ENCODE measurements at places on chromosomes 13 and 19.

GRCh38 chr19:51501594-51502263 lies at the start of gene SIGLEC12:
Gene SIGLEC12 (minus strand): TSS chr19:51501800. CDS start chr19:51501733, 67 bp downstream.
- DNase-seq: peak; percentile 66

- DNase-seq: no peak
Measured at GRCh38 chr13:96089139-96089538, 768 bp upstream of the HS6ST3 start.

- no peak for DNase-seq
Measured at GRCh38 chr13:100443998-100444328, 144.6 kb downstream of the GGACT start.

GRCh38 chr13:36096461-36097416 lies 34.4 kb downstream of the DCLK1 start:
- DNase-seq: no peak

GRCh38 chr19:7500811-7501450 lies 12.1 kb upstream of the PEX11G start:
- DNase-seq: no peak

DNA sequence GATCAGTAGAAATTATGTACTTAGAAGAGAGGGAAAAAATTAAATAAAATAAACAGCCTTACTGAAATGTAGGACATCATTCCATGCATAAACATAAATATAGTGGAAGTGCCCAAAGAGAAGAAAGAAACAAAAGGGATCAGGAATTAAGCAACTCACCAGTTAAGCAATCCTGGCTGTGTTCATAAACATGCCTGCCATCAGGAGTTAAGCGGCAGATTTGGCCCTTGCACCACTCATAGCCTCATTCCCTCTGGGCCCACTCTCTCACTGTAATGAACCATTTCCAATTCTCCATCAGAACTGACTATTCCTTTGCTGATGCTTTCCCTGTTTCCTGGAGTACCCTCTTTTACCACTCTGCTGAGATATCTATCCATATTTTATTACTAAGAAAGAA lies 281.4 kb downstream of the LHFPL6 start:
- no peak for DNase-seq

DNA sequence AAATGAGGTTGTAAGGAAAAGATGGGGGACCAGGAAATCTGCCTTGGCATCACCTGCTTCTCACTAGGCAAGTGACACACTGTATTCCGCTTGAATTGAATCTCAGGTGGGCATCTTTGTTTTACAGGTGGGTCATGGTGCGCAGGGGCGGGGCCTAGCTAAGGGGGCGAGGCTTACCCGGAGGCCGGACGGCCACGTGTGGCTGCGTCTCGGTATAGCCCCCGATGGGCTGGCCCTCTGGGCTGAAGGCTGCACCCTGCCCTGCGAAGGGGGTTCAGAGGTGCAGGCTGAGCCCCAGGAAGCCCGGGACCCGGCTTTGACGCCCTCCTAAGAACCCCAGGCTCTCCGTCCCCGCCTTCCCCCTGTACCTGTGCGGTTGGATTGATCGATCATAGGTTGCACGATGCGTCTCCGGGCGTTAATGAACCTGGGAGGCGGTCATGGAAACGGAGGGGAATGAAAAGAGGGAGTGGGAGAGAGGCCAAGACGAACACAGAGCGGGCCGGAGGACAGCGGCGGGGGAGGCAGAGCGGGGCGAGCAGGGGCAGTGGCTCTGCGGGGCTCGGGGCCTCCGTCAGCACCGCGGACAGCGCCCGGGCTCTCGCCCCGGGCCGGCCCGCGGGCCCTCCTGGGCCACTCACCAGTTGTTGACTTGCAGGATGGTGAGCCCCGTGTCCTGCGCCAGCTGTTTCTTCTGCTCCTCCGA lies 12.5 kb downstream of the MEIS3 start:
- no peak for DNase-seq

GRCh38 chr13:40215311-40215710 lies 451.1 kb downstream of the FOXO1 start:
- no peak for DNase-seq

GRCh38 chr19:32818536-32818935 lies 51.0 kb downstream of the SLC7A9 start:
- DNase-seq: no peak

DNA sequence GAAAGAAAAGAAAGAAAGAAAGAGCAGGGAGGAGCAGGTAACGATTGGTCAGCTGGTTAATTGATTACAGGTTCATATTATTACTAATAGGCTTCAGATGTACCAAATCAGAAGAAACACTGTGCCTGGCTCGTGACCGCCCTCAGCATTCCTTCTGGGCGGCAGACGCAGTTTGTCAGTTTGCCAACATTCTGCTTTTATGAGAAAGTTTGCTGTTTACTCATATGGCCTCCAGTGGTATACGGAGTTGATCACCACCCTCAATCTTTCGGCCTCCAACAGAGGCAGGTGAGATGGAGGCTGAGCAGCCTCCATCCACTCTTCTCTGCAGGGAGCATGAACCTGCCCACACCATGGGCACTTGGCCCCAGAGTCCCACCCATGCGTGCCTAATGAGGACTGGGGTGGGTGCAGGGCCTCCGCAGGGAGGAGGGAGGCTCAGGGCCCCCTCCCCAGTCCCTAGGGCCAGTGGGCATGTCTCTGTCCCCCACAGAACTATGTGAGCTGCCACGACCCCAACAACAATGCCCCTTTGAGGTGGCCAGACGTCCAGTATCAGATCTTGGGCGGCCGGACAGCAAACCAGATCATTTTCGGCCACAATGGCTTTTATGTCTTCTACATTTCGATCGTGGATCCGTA lies 8.8 kb downstream of the PRR22 start:
- DNase-seq: no peak

DNA sequence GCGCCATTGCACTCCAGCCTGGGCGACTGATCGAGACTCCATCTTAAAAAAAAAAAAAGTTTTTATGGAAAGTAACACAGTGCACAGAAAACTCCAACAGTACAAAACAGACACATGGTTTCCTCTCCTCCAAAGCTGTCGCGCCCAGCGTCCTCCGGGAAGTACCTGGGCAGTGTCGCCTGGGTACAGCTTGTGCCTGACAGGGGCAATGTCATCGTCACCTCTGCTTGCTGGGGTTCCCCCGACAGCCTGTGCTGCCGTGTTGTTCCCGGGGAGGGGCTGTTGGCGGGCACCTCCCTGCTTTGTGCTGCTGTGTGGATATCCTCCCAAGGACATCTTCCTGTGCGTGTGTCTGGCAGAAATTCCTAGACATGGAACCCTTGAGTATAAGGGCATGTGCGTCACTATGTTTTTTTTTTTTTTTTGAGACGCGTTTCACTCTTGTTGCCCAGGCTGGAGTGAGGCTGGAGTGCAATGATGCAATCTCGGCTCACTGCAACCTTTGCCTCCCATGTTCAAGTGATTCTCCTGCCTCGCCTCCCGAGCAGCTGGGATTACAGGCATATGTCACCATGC lies 2.4 kb upstream of the F2RL3 start:
- no peak for DNase-seq

DNA sequence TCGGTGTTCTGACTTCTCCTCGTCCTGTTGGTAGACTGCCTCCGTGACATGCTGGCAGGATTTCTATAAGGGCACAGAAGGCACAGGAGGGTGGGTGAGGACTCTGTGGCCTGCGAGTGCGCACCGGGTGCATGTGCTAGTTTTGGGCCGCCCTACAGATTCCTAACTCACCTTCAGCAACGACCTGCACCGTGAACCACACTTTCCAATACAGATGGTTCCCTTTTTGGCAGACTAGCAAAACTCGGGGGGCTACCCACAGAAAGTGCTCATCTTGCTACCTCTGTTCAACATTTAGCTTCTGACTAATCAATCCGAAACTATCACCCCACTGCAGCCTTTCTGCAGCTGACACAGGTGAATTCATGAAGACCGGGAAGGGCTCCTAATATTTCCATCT lies 14.1 kb upstream of the AMER2 start:
- no peak for DNase-seq

DNA sequence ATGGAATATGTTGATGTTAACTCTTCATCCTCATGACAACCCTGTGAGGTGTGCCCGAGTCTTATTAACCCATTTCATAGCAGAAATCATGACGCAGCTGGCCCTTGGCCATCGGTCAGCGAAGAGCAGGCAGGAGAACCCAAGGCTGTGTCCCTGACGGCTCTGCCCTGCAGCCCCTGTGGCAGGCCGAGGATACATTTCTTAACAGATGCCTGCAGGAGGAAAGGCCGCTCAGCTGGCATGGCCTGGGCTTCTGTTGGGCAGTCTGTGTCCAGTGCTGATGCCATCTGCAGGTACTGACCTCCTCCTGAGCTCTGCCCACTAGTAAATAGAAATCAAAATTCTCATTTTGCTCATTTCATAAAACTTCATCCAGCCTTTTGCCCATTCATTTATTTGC lies 35.4 kb upstream of the MCF2L start:
- DNase-seq: no peak

DNA sequence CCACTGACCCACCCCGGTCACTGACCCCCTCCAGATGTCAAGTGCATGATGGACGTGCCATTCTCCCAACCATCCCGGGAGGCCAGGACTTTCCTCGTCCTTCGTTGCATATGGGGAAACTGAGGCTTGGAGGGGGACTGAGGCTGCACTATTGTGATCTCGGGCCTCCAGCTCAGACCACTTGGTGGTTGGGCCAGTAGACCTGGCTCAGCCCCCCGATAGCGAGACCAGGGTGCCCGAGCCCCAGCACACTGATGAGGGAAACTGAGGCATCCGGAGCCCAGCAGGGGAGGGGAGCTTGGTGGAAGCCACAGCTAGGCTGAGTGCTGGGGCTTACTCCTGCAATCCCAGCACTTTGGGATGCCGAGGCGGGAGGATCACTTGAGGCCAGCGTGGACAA lies 10.4 kb downstream of the EFNA2 start:
- no peak for DNase-seq

DNA sequence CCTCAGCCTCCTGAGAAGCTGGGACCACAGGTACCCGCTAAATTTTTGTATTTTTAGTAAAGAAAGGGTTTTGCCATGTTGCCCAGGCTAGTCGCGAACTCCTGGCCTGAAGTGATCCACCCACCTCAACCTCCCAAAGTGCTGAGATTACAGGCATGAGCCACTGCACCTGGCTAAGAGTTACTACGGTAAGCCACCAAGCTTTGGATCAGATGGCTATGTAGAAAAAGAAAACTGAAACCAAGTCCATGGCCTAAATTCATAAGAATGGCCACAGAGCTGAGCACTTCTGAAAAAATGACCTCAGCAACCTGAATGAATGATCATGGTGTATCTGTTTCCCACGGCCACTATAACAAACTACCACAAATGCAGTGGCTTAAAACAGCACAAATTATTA lies 9.4 kb downstream of the OPA3 start:
- no peak for DNase-seq

DNA sequence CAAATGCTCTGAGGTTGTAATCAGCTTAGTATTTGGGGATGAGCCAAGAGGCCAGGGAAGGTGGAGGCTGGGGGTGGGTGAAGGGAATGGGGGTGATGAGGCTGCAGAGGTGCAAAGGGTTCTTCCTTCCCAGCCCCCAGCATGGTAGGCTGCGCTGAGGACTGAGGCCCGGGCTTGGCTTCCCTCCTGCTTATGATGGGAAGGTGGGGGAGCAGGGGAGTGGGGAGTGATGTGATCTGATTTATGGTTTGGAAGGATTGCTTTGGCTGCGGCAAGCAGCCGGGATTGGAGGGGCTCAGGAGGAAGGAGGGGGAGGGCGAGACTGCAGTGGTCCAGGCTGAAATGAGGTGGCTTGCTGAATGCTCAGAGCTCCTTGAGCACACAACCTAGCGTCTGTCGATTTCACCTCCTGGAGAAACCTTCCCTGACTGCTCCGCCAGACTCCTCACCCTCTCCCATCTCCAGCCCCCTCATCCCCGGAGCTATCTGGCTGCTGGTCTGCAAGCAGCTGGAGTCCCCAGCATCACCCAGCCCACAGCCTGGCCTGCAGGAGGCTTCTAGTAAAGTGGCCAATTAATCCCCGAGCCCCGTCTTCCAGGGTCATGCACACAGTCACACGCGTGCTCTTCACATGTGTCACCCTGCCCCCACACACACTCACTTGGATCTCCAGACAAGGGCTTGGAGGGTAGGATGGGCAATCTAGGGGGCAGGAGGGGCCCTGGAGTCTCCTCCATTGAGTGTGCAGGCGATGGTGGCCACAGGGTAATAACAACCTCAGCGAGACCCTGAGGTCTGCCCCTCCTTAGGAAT lies 757 bp upstream of the CLEC11A start:
- no peak for DNase-seq

DNA sequence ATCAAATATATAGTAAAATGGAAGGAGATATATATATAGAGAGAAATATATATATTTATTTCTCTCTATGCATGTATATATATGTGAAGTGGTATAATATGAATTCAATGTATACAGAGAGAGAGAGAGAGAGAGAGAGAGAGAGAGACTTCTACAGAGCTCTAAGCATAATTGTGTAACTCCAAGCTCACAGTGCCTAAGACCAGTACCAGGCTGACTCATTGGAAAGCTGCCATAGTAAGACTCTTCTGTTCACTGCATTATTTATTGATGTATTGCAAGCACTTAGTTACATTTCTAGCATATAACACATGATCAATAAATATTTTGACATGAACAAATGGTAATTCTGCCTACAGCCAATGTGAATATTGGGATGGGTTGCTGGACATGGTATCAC lies 1734.7 kb downstream of the SLITRK1 start:
- no peak for DNase-seq

DNA sequence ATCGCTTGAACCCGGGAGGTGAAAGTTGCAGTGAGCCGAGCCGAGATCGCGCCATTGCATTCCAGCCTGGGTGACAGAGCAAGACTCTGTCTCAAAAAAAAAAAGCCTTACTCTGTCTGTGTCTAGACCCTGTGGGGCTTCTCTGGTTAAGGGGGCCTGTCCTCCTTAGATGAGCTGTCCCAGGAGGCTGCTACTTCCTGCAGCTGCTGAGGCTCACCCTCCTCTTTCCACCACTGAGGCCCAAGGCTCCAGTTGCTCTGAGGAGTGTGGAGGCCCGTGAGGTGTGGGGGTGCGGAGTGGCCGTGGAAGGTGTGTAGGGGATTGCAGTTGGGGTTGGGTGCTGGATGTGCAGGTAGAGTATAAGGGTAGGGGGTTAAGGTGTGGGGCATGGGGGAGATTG lies 22.1 kb upstream of the RASA3 start:
- DNase-seq: no peak

DNA sequence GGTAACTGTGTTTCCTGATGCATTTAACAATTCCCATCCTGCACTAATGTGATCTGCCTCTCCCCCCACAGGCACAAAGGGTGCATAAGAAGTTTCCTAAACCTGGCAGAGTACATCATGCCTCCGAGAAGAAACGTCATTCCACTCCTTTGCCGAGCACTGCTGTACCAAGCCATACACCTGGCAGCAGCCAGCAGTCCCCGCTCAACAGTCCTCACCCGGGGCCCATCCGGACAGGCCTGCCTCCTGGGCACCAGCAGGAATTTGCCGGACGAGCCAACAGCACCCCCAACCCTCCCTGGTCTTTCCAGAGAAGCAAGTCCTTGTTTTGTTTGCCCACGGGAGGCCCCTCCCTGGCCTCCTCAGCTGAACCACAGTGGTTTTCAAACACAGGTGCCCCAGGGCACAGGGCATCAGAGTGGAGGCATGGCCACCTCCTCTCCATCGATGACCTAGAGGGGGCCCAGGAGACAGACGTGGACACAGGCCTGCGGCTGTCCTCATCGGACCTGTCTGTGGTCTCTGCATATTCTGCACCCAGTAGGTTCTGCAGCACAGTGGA lies 58.3 kb downstream of the FAM124A start:
- DNase-seq: no peak
